ENCODE measurements at places on chromosomes 7 and 10. TPM values are rescaled to one million over a fixed set of nuclear protein-coding genes. Genes with fewer than 3 reads are reported as not detected.

SMKR1 gene
- polyA plus RNA-seq: 3.9 TPM

FFAR4 gene
- not detected for polyA plus RNA-seq

CLRN3 gene
- 22.5 TPM for polyA plus RNA-seq

TMEM225B gene
- polyA plus RNA-seq: 2.3 TPM

PTF1A gene
- not detected for polyA plus RNA-seq

ATP5MK gene
- polyA plus RNA-seq: 226 TPM

UPK3B gene
- polyA plus RNA-seq: 1.1 TPM

UCN3 gene
- 1.0 TPM for polyA plus RNA-seq

PRR15 gene
- 2.6 TPM for polyA plus RNA-seq

DNA sequence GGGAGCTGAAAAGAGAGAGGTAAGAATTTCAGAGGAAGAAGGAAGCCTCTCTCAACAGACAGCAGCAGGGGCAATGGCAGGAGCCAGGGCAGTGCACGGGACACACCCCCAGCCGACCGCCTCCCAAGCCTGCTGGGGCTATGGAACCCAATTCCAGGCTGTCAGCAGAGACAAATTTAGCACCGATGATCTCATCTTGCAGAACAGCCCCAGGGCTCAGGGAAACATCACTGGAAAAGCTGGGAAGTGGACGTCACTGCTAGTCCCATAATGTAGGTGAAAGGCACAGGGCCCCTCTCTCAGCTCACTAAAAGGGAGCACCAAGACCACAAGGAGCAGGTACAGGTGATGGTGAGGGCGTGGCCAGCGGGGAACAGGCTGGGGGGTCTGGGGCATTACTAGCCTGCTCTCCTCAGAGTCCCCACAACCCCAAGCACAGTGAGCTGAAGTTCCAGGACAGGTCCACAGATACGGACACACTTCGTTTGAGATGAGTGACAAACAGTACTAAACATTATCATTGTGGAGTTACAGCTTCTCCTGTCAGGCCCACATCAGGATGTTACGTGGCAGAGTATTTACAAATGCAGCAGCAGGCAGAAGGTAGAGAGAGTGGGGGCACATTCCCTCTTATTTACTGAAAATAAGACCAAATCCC, 103.7 kb downstream of the PLXNA4 start:
- peak; percentile 30 for DNase-seq

DNA sequence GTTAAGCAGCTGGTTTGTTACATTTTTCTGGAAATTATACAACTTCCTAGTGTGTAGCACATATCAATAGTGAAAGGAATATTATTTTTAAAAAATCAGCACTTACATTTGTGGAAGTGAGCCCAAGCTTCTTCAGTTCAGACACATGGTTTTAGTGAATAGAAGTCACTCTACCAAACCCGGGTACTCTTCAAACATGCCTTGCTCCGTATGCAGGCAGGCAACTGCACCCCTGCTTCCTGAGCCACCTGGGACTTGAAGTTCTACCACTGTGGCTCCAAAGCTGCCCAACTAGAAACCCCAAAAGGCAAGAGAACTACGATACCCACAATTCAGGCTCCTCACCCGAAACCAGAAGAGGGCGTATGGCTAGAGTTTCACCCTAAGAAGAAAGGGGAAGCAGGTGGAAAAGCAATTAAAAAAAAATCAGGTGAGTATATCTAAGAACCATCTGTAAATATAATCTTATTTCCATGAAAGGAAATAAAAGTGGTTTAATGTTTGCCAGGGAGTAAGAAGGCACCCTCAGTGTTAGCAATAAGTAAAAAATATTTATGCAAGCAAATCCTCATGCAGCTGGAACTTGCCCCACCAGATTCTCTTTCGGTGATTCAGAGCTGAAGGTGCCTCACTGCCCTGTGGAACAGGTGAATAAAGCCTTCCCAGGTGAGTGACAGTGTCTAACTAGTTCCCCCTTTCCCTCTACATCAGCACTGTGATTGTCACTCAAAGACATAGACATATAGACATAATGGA, at the start of gene MACC1:
MACC1 (minus strand) TSS at position 192 of the 756 bp plus-strand sequence. CDS start 55,522 bp downstream, outside the sequence.
- DNase-seq: peak; percentile 65

DNA sequence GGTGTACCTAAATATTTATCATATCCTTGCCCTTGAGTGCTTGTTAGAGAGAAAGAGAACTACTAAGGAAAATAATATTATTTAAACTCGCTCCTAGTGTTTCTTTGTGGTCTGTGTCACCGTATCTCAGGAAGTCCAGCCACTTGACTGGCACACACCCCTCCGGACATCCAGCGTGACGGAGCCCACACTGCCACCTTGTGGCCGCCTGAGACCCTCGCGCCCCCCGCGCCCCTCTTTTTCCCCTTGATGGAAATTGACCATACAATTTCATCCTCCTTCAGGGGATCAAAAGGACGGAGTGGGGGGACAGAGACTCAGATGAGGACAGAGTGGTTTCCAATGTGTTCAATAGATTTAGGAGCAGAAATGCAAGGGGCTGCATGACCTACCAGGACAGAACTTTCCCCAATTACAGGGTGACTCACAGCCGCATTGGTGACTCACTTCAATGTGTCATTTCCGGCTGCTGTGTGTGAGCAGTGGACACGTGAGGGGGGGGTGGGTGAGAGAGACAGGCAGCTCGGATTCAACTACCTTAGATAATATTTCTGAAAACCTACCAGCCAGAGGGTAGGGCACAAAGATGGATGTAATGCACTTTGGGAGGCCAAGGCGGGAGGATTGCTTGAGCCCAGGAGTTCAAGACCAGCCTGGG, 11.4 kb downstream of the SERPINE1 start:
- DNase-seq: no peak

GRCh38 chr10:86090807-86091206, 275.8 kb downstream of the GRID1 start:
- DNase-seq: no peak

DNA sequence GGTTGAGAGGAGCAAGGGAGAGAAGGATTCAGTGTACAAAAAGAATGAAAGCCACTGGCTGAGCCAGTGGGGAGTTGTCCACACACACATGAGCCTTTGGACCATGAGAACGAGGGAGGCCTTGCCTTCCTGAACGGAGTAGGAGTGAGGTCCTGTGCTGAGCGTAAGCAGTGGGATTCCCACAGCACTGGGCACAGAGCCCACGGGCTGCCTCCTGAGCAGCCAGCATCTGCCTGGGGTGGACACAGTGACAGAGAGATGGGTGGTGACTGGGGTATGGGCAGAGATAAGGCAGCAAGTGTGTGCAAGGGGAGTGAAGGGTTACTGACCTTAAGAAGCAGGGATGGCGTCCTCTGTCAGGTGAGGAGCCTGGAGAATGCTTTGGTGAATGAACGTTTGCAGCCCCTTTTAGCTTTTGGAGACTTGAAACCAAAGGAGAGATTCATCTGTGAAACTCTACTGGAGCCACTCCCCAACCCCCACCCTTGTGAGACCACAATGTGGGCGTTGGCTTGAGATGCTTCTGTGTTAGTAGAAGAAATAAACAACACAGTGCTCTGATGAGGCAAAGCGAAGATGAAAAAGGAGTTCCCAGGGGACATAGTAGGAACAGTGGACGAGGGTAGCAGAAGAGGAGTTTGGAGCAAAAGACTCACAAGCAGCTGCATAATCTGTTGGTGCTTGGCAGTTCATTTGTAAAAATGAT, 56.5 kb downstream of the FIGNL1 start:
- no peak for DNase-seq

GRCh38 chr7:2041496-2042367, 191.0 kb downstream of the MAD1L1 start:
- no peak for DNase-seq

GRCh38 chr7:38951213-38951612, 26.5 kb upstream of the POU6F2 start:
- no peak for DNase-seq

GRCh38 chr10:22218448-22218847, 633 bp upstream of the EBLN1 start:
- DNase-seq: no peak

DNA sequence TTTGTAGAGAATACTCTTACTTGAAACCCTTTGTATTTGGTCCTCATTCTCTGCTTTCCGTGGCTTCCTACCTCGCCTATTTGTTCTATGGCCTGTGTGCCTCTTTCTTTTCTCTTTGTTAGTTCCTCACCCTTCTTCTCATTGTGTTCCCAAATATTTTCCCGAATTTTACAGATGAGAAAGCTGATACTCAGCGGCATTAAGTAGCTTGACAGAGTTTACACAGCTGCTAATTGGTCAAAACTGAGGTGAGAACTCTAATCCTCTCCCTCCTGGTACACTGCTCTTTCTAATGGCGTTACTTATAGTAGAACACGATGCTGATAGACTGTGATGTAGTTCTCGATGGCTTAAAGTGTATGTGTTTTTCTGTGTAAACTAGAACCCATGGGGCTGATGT, 80.7 kb upstream of the HDAC9 start:
- DNase-seq: no peak

- DNase-seq: no peak
Measured at GRCh38 chr7:36788825-36789470, 64.7 kb upstream of the AOAH start.

DNA sequence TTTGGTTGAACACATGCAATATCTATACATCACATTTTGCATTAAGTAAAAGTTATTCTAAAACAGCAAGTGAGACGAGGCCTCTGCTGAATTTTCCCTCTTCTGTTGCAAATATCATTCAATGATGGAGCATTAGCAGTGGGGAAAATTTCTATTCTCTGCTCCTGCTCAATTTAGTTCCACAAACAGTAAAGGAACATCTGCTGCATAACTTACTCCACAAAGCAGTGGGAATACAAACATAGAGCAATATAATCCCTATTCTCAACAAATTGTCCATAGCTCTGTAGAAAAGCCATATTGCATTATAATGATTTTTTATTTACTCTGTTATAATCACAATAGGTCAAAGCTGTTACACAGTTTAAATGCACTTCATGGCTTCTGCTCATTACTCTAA, 5.9 kb downstream of the AGR3 start:
- DNase-seq: no peak

DNA sequence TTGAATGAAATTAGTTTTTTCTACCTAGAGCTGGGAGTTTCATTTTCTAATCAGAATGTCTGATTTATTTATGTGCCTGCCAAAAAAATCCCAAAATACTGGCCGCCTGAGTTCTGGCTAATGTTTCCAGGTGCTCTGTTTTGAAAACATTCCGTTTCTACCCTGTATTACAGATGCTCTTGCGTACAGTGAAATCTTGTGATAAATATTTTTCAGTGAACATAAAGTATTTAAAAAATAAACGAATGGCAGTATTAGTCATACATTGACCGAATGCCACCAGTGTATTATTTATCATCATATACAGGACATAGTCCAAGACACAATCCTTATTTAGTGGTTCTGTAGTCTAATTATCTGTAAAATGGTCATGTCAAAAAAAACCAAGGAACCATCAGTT, 102.8 kb downstream of the KAT6B start:
- DNase-seq: no peak

Measured in left kidney (tissue), 8 donors.